ENCODE measurements at places on chromosomes 7 and 10.

GRCh38 chr10:100802607-100803006, 57.2 kb downstream of the PAX2 start:
- DNase-seq, result no peak

DNA sequence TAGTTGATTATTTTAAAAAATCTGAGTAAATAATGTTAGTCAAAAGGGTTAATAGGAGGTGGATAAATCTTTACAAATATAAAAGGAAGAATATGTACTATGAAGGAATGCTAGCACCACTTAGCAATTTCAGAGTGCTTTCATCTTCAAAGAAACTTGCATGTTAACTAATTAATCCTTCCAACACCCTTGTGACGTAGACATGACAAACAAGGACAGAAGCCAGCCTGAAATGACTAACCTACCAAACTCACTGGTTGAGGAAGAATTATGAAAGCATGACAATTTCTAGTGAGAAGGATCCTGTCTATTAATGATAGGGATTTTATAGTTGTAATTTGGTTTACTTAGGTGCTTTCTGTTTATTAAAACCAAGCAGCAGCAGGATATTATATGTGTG, 468.0 kb upstream of the FZD8 start:
- no peak for DNase-seq

- DNase-seq, result no peak
These were observed 136.3 kb downstream of the DOCK4 start for GRCh38 chr7:112069879-112070321.

DNA sequence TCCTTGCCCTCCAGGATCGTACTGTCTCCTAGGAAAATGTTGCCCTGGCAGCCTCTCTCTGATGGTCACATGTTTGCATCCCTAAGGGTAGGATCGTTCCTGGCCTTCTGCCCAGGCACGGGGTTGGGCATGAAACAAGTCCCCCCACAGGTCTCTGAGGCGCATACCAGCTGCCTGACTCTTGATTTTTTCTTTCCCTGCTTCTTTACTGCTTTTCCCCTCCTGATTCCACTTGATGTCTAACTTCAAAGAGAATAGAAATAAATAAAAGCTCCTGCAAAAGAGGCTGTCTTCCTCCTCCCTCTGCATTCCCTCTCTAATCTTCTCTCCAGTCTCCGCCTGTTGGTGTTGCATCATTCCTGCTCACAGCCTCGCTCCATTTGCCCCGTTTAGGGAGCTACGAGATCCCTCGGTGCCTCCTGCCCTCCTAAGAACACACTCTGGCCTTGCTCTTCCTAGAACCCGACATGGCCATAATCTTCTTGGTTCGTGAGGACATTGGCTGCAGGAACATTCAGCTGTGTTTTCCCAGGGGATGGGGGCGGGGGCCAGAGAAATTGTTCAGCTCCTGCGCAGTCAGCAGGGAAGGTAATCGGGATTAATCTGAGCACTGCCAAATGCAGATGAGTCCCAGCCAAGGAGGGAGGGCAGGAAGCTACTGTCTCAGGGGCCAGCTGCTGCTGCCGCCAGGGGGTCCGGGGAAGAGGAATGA, 26.0 kb downstream of the LEP start:
- no peak for DNase-seq

DNA sequence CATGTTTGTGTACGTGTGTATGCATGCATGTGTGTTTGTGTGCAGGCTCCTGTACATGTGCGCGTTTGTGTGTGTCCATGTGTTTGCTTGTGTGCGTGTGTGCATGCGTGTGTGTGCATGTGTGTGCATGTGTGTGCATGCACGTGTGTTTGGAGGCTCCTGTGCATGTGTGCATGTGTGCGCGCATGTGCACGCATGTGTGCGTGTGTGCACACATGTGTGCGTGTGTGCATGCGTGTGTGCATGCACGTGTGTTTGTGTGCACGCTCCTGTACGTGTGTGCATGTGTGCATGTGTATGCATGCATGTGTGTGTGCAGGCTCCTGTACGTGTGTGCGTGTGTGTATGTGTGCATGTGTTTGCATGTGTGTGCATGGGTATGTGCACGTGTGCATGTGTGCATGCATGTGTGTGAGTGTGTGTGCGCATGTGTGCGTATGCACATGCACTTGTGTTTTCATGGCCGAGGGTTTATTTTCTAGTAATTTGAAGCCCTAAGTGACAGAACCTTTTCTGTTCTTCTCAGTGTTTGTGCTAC, 59.2 kb downstream of the INPP5A start:
- DNase-seq, result no peak

- no peak for DNase-seq
These were observed at the start of gene TNS3 for GRCh38 chr7:47581804-47582763. Gene TNS3, minus strand, starts transcription at chr7:47582111. Its CDS starts 142,475 bp downstream, at chr7:47439636.

- DNase-seq, result no peak
These were observed 169.3 kb downstream of the USP6NL start for GRCh38 chr10:11442001-11442773.

DNA sequence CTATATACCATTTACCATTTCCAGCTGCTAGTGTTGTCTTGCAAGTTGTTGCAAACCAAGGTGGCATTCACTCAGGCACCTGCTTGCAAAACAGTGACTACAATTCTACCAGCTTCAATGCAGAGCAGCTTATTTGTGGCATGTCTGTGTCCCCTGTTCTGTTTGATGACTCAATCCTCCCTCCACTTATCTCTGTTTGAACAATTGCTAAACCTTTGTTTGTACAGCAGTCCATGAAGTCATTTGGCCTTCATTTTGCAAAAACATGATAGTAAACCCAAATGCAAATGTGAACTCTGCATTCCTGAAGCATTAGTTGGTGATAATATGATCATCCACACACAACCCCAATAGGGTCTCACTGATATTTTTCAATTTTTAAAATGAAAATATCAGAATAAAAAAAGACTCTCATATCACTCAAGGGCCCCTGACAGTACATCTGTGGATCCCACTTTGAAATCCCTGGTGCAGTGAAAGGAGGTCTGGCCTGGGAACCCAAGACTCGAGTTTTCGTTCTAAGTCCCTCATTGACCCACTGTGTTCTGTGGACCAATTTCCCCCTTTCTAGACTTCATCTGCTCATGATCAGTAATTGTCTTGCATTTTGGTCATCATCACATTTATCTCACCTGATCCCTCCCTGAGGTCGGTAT, 425.4 kb downstream of the RPS24 start:
- DNase-seq, result no peak

- no peak for DNase-seq
These were observed 42.6 kb upstream of the NRP1 start for GRCh38 chr10:33376976-33377657.

DNA sequence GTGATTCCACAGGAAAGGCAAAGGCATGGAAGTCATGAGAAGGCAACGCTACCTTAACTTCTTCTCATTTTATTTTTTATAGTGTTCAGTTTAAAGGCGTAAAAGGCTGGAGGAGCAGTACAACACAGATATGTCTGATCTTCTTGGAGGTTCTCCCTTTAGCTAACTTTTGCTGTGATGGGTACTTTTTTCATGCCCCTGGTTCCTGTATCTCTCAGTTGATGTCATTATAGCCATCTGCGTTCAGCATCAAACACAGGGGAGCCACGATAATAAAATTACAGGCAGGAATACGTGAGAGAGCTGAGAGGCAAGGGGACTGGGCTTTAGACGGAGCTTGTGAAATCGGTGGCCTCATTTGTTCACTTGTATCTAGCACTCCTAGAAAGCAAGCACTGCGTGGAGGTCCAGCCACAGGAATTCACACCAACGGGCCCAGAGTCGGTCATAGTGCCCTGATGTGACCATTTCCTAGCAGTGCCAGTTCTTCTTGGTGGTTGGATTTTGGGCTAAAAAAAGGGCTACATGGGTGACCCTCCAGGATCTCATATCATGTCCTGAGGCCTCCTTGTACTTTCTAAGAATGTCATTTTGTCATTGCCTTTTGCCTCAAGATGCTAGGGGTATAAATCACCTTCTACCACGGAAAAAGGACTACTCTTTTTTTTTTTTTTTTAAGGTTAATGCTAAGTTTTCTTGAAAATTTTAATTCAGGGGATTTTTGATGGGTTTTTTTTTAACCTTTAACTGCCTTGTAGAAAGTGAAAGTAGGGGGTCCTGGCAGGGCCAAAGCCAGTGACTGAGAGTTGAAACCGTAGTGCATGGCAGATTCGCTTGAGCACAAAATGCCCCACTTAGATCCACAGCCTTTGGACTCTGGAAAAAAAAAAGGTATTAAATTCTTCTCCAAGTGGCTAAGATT, 191.5 kb downstream of the CELF2 start:
- no peak for DNase-seq

GRCh38 chr10:80196270-80196949, 8.9 kb downstream of the ANXA11 start:
- no peak for DNase-seq

- no peak for DNase-seq
These were observed 54.8 kb downstream of the ASAH2B start for GRCh38 chr10:50794490-50794889.

DNA sequence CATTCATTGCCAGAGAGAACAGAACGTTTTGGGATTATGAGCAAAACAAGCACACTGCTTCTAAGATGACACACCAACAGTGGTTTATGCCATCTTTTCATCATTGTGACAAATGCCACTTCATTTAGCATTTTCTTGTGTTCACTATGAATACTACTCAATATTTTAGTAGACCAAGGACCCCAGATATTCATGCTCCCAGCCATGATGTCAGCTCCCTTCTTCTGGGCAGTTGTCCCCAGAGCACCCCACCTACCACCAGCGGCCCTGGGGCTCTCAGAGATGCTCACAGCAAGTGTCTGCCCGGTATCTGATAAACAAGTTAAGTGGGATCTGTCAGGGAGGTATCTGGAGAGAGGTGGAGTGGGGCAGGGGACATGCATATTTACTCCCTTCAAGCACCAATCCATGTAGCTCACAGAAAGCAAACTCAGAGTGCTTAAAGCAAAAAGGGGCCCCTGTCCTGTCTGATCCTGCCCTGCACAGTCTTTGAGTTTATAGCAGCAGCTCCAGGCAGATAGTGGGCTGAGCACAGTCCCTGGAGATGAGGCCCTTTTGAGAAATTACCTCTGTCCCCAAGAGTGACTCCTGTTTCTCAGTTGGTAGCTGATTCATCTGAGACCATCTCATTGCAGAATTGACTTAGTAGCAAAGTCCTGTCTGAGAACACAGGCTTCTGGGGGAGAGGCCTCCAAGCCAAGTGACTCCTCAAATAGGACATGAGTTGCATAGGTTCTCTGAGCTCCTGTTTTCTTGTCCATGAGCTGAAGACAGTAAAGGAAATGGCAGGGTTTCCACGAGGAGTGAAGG, 281.8 kb upstream of the KLF6 start:
- no peak for DNase-seq

DNA sequence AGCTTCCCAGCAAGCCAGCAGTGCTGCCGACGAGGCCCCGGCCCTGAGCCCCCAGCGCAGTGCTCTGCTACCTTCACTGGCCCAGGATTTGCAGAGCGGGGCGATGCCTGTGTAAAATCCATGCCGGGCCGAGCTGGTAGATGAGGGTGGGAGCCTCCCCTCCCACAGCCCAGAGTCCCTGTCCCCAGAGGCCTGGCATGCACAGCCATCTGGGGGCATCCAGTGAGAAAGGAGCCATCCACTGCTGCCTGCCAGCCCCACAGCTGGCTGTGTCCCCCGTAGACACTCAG, 116.7 kb downstream of the RGS10 start:
- no peak for DNase-seq

DNA sequence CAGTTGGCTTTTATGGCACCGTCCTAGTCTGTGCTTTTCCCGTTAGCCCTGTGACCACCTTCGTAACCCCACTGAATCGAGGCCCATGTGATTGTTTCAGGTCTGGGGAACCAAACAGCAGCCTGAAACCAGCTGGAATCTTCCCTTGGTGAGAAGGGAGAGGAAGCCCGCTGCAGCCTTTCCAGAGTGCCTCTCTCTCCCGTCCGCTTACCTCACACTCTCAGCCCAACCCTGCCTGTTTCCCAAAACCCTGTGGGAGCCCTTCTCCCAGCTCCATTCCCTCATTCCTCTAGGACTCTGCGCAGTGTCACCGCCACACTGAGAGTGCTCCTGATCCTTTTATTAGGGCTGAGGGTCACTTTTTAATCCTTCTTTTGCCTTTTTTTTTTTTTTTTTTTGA, 139.6 kb downstream of the WDR37 start:
- no peak for DNase-seq

All from Jurkat, Clone E6-1 (cell line).